ENCODE measurements at places on chromosomes 7 and 10.

- DNase-seq = no peak
Measured at GRCh38 chr10:7587865-7588188, 78.9 kb downstream of the ITIH5 start.

DNA sequence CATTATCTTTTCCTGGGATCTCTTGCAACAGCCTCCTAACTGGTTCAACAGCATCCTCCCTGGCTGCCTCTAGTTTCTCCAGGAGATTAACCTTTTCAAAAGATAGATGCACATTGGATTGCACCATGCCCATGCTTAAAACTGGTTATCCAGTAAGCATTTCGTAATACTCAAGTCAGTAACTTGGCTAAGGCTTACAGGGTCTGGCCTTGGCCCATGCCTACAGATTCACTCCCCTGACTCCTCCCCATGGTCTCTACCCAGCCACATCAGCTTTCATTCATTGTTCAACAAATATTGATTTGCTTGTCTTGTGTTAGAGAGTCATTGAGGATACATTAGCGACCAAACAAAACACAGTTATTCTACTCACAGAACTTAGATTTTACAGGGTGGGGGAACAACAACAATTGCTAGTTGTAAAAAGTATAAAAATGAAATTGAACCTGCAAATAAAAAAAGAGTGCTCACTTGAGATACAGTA is 1.8 kb upstream of the KIF20B start:
- no peak for DNase-seq

- DNase-seq = no peak
Measured at GRCh38 chr7:39588416-39588815, 22.2 kb downstream of the YAE1 start.

GRCh38 chr7:123090456-123090855 is 95.0 kb upstream of the TAS2R16 start:
- no peak for DNase-seq

DNA sequence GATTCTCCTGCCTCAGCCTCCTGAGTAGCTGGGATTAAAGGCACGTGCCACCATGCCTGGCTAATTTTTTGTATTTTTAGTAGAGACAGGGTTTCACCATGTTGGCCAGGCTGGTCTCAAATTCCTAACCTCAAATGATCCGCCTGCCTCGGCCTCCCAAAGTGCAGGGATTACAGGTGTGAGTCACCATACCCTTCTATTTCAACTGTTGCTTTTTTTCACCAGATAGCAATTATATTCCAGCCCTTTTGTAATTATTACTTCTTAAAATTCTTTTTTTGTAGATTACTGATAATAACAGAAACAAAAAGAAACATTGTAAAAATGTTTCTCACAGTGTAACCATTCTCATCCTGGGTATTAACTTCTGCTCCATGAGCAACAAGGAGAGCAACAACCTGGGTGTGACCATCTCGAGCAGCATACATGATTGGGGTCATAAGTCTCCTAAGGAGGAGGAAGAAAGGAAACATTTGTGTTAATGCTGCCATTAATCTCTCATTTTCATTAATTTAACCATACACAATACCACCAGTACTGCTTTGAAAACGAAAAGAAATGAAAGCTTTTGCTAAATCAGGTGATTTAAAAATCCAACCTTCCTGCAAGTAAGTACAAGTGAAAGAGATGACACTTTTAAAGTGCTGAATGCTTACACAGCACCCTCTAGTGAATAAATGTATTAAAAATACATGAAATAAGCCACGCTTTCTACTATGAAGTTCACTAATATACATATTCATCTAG is 41.8 kb downstream of the ASZ1 start:
- no peak for DNase-seq

- no peak for DNase-seq
Measured at GRCh38 chr7:25720427-25720826, 431.6 kb upstream of the NFE2L3 start.

DNA sequence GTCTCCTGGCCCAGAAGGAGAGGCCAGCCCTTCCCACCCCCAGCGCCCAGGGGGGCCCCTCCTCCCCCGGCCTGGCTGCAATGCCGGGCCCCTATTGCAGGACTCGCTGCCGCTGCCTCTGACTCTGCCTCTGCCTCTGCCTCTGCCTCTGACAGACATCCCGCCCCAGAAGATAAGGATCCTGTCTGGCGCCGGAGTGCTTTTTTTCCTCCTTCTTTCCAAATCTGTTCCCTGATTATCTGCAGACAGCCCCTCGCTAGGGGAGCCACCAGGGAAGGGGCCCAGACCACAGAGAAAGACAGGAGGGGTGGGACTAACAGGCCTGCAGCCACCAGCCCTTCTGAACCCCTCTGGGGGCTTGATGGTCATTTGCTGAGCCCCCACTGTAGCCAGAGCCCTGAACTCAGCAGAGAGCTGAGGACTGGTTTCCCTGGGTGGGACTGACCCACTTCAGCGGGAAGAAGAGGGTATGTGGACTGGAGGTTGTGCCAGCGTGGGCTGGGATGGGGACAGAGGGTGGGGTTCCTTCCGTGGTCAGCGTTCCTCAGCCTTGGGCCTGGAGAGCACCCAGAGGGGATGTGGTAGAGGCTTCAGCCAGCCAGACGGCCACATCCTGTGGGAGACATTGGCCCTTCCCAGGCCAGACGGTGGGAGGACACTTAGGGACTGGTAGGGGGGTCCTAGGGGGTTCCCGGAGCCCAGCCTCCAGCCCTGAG is 22.8 kb downstream of the UNC5B start:
- DNase-seq = no peak

- DNase-seq = no peak
Measured at GRCh38 chr10:115022733-115023132, 70.4 kb upstream of the ATRNL1 start.

DNA sequence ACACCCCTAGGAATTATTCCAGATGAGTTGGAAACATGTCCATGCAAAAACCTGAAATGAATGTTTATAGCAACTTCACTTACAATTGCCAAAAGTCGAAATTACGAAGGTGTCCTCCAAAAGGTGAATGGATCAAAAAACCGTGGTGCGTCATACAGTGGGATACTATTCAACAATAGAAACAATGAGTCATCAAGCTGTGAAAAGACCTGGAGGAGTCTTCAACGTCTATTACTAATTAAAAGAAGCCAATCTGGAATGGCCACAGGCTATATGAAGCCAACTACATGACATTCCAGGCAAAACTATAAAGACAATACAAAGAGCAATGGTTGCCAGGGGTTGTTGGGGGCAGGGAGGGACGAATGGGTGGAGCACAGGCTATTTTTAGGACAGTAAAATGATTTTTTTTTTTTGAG is 12.6 kb upstream of the PPP2R2D start:
- no peak for DNase-seq

DNA sequence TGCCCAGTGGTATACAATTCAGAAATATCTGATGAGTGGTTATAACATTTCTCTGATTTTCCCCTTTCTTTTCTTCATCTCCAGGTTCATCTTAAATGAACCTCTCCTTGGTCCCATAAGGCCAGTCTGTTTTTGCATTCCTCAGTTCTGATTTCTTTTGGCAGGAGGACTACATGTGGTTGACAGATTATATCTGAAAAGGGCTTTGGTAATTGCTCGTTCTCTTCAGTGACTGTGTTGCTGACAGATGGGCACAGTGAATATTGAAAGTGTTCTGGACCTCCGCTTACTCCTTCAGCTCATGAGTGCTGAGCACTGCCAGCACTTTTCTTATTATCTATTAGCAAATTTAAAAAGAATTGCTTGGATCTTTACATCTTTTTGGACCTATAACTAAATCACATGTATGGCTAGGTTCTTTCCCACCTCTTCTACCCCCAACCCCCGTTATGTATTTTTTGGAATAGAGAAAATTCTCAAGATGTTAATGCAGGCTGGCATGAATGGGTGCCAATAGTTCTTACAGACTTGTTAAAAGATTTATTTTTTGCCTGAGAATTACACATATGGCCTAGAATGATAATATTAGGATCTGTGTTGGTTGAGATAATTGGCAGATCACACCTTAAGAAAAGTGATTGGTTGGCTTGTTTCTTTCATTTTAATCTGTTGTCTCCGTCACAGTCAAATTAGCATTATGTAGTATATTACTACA is 323.0 kb downstream of the EXOC4 start:
- no peak for DNase-seq

- DNase-seq = no peak
Measured at GRCh38 chr7:126016722-126017121, 1087.1 kb upstream of the POT1 start.

- DNase-seq = no peak
Measured at GRCh38 chr10:68955355-68955831, 577 bp upstream of the DDX21 start.

DNA sequence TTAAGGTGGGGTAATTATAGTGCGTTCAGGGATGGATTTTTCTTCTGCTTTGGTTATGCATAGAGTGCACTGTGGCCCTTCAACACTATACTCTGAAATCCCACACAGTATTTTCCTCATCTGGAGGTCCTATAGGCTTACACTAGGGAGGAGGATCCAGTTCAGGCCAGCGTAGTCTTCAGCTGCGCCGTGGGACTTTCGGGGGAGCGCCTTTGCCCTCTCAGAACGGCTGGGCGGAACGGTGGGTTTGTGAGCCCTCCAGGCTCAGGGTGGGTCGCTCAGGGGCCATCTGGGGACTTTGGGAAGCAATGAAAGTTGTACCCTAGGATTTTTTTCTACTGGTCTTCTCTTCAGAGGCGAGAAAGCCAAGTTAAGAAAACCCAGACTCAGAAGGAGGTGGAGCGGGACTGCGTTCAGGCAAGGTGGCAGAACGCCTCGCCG is 652 bp upstream of the VPS26A start:
- peak; percentile 32 for DNase-seq

DNA sequence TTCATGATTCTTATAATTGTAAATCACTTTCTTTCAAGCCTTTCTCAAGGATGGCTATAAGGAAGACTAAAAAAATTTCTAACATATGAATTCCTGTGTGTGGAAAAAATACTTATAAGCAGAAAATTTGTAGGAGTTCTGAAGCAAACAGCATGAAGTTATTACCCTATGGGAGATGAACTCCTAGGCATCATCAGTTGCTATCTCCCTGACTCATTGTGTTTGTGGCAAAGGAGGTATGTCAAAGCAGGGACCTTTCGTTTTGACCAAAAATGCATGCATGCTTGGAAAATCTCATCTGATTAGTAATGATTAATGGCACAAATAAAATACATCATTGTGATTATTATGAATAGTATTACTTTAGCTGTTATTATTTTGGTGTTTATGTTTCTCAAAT is 59.4 kb downstream of the CALCR start:
- no peak for DNase-seq

DNA sequence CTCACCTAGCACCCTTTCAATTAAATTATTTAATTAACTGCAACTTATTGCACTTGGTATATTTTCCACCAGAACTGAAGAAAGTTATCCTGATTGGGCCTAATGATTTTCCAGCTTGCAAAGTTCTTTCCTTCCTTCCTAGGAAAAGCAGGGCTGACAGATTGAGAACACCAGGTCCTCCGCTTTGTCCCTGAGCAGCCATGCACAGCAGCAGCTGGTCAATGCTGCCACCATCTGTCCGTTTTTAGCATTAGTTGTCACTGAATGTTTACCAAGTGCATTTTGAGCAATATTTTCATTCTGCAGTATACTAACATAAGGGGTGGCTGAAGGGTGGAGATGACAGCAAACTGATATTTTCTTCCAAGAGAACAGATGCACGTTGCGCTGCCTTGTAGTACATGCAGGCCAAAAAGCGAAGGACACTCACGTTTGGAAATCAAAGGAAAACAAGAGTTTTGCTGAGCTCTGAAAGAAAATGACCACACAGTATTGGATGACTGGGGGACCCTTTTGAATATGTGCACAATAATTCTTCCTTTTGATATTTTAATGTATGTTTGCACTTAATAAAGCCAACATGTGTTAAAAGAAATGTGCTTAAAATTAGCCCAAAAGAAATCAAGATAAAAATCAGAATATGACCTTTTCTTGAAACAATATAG is 248.8 kb upstream of the PTN start:
- DNase-seq = peak; percentile 45

GRCh38 chr7:37007268-37007667 is 283.0 kb upstream of the AOAH start:
- no peak for DNase-seq

GRCh38 chr7:104652865-104653264 is 324.5 kb downstream of the LHFPL3 start:
- DNase-seq = no peak

DNA sequence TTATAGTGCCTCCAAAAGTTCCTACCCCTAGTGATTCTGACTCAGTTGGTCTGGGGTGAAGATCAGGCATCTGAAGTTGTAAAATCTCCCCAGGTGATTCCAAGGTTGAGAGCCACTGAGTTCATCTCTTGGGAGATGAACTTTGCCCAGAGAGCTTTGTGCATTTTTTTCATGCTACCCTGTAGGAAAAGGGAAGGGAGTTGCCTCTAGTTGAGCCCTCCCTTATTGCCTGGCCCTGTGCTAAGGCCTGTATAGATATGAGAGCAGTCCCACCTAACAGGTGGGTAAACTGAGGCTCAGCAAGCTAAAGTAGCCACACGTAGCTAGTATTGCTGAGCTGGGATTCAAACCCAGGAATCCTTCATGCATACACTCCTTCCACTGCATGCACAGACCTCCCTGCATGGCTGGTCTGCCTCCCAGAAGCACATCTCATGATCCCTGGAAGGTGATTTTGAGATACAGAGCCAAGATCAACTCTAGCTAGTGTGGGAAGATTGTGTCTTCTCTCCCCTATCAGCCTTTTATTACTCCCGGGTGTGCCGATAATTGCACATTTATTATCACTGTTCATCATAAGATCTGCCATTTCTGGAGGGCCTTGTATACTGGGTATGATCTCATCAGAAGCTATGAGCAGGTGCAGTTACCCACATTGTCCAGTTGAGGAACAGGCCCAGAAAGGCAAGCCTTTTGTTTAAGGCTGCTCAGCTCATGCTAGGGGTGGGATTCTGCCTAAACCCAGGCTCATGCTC is 47.0 kb downstream of the TBATA start:
- no peak for DNase-seq

GRCh38 chr10:89625041-89625765 is 19.8 kb downstream of the PANK1 start:
- no peak for DNase-seq

GRCh38 chr7:120089968-120090367 is 183.0 kb upstream of the KCND2 start:
- DNase-seq = no peak

- DNase-seq = no peak
Measured at GRCh38 chr7:14207138-14207537, 217.7 kb upstream of the ETV1 start.

GRCh38 chr7:6026011-6026819 is 5.0 kb upstream of the ANKRD61 start:
- no peak for DNase-seq

GRCh38 chr7:43721193-43721806 is 8.0 kb downstream of the COA1 start:
- no peak for DNase-seq

GRCh38 chr7:143257501-143257900 is 5.7 kb upstream of the GSTK1 start:
- no peak for DNase-seq

- no peak for DNase-seq
Measured at GRCh38 chr10:12416344-12417050, 67.2 kb downstream of the CAMK1D start.

DNA sequence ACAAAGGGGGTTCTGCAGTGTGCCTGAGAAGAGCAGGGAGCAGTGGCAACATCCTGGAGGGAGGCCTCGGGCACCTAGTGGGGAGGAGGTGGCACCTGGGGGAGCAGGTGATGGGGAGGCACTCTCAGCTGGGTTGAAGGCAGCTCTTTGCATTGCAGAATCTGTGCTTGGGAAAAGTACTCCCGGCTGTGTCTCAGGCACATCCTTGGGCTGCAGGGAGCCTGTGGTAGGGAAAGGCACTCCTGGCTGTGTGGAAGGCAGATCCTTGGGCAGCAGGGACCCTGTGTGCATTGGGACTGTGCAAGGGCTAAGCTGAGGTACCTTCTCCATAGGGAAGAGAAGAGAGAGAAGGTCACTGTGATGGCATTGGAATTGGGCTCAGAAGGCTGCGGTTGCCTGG is 52.8 kb upstream of the ANTXRL start:
- no peak for DNase-seq

Data from fibroblast of skin of left biceps (primary cell).